ENCODE measurements at places on chromosomes 7 and 10.
A peak's percentile ranks its signal among the peaks of the same experiment; 100 is the strongest.

DNA sequence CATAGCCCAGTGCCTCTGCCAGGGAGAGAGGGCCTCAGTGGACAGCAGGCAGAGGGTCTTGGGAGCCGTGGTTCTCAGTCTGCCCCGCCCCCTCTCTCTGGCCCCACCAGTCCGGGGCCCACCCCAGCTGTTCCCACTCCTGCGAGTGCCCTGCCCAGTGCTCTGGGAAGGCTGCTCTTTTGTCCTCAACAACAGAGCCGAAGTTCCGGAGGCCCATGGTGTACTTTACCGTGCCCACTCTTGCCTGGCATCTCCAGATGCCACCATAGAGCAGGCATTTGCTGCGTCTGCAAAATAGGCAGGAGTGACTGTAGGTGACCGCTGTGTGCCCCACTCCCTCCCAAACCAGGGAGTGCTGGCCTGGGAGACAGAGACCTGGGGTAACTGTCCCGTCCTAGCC is 29.3 kb upstream of the PCBD1 start:
- no peak for DNase-seq

DNA sequence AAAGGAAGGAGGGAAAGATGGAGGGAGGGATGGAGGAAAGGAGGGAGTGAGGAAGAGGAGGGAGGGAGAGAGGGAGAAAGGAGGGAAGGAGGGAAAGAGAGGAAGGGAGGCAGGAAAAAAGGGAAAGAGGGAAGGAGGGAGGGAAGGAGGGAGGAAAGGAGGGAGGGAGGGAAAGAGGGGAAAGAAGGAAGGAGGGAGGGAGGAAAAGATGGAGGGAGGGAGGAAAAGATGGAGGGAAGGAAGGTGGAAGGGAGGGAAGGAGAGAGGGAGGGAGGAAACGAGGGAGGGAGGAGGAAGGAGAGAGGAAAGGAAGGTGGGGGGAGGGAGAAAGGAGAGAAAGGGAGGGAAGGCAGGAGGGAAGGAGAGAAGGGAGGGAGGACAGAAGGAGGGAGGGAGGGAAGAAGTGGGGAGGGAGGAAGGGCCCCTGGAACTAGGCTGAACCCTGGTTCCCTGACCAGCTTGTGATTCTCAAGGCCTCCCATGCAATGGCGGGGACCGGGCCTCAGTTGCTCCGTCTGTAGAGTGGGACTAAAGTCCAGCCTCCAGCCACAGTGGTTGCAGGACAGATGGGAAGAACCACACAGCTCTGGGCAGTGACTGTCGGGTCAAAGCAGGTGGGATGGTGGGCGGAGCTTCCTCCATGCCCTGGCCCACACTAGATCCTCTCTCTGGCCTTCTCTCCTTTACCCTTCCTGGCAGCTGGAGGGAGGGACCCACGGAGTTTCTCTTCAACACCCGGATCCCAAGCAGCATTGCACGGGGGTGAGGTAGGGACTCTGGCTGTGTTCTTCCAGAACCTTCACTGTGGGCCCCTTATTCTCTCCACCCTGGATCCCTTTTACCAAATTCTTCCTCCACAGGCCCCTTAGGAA is 4.3 kb upstream of the TTYH3 start:
- DNase-seq: no peak

DNA sequence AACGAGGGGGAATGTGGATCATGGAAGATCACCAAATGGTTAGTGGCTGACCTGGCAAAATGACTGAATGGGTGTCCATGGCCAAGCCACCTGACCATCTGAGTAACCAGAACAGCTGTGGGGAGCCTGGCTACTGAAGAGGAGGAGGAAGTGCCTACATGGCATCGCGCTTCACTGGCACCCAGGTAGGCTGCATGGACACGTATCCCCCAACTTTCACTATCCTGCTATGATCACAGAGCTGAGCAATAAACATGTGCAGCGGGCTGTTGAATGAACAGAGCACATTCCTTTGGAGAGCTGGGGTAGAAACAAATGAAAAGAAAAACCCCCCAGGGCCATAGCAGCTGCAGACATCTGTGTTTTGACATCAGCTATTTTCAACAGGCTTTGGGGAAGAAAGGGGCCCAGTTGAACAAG is 6.5 kb downstream of the AKR1B1 start:
- no peak for DNase-seq

DNA sequence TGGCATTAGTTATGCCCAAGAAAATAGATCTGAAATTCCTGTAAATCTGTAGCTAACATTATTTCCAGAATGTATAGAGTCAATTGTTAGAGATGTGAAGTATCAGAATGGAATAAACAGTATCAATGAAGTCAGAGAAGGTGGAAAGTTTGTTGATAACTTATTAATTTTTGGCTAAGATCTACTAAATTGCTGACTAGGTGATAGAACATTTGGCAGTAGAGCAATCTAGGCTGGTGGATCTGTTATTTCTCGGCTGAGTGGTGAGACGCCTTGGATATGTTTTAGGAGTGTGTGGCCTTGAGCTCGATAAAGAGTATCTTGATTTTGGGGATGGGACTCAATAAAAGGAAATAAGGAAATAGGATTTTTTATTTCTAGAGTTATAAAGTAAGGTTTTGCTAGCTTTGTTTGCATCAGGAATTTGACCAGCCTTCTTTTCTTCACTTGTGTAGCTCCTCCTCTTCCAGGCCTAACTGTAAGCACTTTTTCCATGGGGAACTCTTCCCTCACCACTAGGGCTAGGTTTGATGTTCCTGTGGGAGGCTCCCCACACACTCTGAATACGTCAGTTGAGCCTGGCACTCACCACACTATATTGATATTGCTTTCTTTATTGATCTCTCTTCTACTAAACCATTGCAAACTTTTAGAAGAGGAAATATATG is 86.8 kb upstream of the CSTF2T start:
- DNase-seq: no peak

GRCh38 chr10:63494951-63495350 is 26.2 kb upstream of the REEP3 start:
- no peak for DNase-seq

DNA sequence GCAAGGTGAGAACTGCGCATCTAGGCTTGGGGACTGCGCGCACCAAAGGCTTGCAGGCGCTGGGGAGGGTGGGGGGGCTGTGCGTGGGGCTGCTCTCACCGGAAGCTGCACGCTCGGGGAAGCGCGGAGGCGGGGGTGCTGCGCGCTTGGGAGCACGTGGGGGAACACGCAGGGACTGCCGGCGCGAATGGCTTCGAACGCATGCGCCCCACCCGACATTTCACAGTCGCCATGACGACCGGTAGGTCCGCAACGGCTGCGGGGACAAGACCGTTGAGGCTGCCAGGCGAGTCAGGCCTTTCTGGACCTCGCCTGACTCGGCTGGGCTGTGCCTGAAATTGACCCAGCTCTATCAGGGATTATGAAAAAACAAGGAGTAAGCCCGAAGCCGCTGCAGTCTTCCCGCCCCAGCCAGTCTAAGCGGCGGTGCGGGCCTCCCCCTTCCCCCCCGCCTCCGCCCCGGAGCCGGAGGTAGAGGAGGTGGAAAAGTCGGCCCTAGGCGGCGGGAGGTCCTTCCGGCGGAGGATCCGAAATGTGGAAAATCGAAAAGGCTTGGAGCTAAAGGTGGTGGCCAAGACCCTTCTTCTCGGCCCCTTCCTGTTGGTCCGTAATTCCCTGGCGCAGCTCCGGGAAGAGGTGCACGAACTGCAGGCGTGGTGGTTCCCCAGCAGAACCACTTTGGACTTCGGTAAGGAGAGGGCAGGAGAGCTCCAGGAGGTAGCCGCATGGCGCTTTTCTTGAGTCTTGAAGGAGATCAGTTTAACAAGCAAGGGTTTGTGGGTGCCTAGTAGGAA is 34.9 kb upstream of the STEAP1 start:
- DNase-seq: peak; percentile 7

DNA sequence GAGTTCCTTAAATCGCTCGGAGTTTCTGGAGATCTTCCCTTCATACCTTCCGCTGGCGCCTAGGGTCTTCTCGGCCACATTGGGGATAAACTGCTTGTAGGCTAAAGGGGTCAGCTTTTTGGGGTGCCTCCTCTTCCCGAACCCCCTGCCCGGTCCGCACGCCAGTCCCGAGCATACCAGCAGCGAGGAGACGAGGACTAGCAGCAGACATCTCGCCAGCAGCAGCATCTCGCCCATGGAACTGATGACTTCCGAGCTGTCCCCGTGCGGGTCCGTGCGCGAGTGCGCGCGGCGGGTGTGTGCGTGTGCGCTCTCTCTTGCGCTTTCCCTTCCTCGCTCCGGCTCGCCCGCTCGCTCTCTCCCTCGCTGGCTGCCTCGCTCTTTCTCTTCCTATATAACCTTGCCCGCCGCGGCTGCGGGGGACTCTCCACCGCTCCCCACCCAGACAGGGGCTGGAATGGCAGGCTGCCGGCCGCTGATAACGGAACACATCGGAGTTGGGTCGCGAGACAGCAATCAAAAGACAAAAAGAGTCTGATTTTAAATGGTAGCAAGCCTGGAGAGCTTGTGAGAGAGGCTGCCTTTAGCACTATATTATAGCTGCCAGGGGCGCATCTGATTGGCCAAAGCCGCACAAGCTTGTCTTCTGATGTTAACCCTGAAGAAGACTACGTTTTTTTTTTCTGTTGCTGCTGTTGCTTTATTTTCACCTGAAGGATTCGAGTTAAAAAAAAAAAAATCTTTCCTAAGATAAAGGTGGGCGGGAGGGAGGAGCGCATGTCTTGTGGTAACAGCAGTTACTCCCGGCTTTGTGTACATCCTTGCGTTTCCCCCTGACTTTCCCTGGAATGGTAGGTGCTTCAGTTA is at the start of gene SHH:
Gene SHH, minus strand, starts transcription at position 569 of the 867 bp plus-strand sequence. Its CDS starts 341 bp downstream, at position 228.
- DNase-seq: no peak

DNA sequence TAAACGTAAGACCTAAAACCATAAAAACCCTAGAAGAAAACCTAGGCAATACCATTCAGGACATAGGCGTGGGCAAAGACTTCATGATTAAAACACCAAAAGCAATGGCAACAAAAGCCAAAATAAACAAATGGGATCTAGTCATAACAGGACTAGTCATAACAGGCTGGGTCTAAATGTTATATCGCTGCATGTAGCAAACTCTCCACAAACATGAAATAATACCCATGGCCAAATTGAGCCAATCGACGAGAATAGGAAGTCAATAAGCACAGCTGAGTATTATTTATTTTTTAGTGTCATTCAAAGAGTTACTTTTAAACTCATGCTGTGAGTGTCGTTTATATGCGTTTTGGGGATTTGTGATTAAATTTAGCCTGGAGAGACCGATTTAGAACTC is 225.1 kb downstream of the TFEC start:
- DNase-seq: no peak

DNA sequence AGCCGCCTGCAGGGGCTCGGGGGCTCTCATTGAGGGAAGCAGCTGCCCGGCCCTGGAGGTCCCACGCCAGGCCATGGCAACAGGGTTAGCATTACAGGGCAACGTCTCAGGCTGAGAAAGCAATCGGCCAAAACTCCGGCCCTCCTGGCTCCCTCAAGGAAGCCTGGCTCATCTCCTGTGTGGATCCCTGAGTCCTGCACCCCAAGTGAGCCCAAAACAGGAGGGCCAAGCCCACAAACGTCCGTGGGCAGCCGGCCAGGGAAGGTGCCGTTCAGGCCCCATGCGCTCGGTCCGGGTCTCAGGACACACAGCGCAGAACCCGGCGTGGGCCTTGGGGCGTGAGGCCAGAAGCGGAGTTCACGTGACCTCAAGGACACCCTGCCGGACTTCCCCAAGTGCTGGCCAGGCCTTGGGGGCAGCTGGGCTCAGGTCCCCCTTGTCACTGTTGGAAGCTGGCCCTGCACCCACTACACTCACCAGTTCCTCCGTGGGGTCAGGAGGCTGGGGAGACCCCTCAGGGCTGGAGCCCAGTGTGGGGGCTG is 8.0 kb upstream of the PWWP2B start:
- no peak for DNase-seq

- DNase-seq: peak; percentile 83
Measured at GRCh38 chr7:2530071-2530987, 10.8 kb downstream of the LFNG start.

DNA sequence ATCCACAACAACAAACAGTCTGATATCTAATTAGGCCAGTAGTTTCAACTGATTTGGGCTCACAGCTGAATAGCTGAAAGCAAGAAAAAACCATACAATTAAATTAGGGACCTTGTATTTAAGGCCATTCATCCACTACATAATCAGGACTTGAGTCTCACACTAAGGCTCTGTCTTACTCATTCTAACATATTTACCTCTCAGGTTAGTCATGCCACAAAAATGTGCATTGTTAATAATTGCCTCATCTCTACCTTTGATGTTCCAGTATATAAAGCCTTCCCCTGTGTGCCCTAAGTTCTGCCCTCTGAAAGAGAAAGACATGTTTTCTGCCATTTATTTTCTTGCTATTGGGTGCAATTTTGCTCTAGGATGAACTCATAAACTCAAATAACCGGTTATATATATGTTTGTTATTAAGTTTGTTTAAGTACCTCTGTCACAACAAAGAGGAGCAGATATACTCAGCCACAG is 5.3 kb upstream of the C1GALT1 start:
- no peak for DNase-seq

- no peak for DNase-seq
Measured at GRCh38 chr10:125231116-125231812, 70.9 kb upstream of the CTBP2 start.

GRCh38 chr7:4830176-4830575 is 31.7 kb downstream of the PAPOLB start:
- DNase-seq: peak; percentile 68

DNA sequence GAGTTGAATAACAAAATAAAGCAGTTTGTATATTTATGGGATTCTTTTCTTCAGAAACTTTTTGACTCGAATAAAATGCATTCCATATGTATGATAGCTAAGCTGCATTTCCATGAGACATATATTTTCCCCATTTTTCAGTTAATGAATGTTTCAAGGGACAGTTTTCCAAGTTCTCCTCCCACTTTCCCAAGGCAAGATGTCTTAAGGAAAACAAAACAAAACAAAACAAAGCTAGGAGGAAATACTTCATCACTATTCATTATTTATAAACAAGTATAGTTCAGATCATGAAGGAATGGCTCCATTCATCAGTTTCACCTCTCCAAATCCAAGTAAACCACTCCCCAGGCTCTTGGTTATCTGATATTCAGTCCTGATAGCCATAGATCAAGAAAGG is 261.0 kb downstream of the WDR11 start:
- DNase-seq: no peak

GRCh38 chr10:15265558-15265957 is 97.1 kb upstream of the NMT2 start:
- DNase-seq: no peak

- DNase-seq: no peak
Measured at GRCh38 chr10:104130041-104130440, 8.1 kb downstream of the SFR1 start.

- DNase-seq: no peak
Measured at GRCh38 chr10:56586461-56586891, 225.4 kb upstream of the ZWINT start.

DNA sequence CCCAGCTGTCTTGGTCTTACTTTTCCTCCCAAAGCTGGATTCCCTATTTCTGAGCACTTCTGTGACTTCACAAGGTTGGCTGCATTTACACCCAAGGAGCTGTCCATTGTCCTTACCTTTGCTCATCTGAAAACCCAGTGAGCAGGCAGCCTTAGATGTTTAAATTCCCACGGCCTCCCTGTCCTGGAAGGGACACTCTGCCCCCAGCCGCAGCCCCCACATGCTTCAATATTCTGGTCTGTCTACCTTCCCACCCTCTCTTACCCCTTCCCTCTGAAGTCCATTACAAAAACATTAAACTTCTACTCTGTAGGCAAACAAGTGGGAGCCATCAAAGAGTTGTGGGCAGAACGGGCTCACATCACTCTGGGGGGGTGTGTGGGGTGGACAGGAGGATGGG is 73.8 kb upstream of the EFCAB10 start:
- DNase-seq: no peak

Data from activated CD4-positive, alpha-beta T cell treated with anti-CD3 and anti-CD28 coated beads, Interleukin-2, amount 10 ng/mL, durations not matched to agents 7 days and 5 days (primary cell).